Testis (tissue), 5 donors: ENCODE measurements at places on chromosomes 1 and 21.
A peak's percentile ranks its signal among the peaks of the same experiment; 100 is the strongest.

DNA sequence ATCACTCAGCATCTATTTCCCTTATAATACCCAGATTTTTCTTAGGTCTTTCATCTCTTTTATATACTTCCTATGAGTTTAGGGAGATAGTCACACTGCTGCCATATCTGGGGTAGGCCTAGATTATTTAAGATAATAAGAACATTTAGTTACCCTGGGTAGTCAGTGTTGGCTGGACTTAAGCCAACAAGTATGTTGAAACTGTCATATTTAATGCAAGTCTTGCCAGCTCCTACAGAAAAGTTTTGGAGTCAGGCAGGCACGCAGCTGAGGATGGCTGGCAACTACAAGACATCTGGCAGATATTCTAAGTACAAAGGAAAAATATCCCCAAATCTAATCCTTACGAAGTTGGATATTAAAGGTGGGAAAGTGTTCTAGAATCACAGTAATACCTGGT lies 19.2 kb upstream of the DEPDC1 start:
- no peak for DNase-seq

DNA sequence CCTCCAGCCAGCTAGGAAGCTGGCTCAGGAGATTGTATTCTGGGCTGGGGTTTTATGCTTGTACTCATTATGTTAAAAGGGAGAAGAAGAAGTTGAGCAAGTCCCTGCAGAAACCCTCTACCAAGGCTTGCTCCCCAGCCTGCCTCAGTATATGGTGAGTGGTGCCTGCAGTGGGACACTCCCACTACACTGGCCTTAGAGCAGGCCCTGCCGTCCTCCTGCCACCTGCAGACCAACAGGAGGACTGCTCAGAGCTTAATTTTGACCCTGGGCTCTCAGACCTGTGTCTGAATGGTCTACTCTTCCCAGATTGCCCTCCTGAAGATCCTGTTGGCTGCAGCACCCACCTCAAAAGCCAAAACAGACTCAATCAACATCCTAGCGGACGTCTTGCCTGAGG lies 13.0 kb downstream of the STRIP1 start:
- no peak for DNase-seq

DNA sequence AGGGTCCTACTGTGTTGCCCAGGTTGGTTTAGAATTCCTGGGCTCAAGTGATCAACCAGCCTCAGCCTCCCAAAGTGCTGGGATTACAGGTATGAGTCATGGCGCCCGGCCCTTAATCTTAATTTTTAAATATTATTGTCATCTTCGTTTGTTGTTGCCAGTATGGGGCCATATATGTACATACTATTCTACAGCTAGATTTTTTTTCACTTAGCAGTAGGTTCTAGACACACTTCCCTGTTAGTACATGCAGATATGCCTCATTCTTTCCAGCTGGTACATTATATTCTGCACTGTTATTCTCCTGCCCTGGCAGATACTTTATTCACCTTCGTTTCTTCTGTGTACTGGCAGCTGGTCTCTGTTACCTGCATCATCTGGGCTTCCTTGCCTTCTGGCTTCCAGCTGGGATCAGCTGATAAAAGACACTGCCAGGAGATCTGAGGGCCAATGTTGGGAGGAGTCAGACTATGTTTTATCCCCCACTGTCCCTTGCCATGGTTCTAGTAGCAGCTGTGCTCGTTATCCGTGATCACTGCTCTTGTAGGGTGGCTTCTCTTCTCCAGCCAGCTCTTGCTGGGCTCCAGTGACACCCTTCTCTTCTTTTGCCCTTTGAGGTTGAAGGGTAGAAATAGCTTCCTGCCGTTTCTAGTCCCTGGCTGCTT lies 24.7 kb downstream of the ST3GAL3 start:
- DNase-seq, result no peak

DNA sequence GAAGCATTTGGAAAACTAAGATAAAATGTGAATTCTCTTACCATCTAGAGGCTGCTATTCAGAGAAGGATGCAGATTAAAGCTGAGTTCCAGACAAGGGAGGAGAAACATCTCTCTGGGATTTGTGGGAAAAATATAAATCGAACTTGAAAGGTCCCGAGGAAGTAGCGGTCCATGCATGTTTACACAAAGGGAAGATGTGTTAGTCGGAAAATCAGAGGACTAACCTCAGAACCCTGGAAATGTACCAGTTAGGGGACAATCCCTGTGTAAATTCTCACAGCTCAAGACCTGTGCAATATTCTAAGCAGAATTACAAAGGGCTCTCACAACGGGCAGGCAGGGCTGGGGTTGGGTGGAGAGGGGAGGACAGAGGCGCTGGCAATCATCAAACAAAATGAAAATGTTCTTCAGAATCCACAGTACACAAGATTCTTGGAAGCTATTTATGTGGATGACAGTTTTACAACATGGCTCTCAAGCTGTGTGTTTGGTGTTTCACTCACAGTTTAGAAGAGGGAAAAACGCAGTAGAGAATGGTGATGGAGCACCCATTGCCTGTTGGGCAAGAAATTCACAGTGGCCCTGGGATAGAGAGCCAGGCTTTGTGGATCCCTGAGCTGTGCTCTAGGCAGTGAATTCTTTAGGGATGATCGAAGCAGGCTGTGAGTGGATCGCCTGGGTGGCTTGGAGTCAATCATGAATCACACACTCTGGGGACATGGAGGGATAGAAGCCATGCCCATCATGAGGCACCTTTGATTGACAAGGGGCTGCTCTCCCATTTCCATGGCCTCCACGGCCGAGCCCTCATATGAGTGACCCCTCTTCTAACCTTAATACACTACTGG lies 47.6 kb downstream of the KCNJ6 start:
- no peak for DNase-seq

GRCh38 chr1:39376656-39377055 lies 114.8 kb upstream of the BMP8A start:
- no peak for DNase-seq

DNA sequence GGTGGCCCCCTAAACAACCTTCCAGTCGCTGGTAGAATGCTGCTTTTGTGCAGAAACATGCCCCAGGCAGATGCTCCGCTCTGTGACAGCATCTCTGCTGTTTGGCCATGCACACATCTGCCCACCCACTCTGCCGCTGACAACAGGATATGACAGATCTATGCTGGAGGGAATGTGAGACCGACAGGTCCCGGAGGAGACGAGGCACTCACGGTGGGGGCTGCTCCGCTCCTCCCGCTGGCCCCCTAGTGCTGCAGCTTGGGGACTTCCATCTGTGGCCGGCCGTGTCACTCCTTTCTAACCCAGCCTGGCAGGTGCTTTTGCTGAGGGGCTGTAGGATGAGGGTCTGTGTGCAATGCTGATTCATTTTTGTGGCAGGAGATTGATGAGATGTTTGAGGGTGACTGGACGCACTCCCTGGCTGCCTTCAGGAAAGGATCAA lies 49.1 kb upstream of the DMRTB1 start:
- no peak for DNase-seq

- DNase-seq, result no peak
Measured at GRCh38 chr1:78047106-78047505, 1.3 kb downstream of the GIPC2 start.

- peak; percentile 72 for DNase-seq
Measured at GRCh38 chr1:227357171-227357926, 39.1 kb upstream of the CDC42BPA start.

DNA sequence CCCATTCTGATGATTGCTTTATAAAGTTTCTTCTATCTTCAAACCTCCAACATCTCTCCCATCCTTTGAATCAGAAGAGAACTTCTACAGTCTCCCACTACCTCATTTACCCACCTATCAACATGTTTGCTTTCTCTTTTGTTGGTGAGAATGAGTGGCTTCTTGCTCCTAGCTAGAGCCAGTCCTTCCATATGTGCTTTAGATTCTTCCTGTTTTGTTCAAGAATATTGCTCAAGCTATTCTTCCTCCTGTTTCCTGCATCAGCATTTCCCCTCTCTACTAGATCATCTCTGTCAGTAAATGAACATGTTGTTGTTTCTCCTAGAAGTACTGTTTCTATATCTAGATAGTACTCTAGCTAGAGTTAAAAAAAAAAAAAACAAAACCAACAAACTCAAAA lies 6.3 kb downstream of the ATF6 start:
- DNase-seq, result no peak

DNA sequence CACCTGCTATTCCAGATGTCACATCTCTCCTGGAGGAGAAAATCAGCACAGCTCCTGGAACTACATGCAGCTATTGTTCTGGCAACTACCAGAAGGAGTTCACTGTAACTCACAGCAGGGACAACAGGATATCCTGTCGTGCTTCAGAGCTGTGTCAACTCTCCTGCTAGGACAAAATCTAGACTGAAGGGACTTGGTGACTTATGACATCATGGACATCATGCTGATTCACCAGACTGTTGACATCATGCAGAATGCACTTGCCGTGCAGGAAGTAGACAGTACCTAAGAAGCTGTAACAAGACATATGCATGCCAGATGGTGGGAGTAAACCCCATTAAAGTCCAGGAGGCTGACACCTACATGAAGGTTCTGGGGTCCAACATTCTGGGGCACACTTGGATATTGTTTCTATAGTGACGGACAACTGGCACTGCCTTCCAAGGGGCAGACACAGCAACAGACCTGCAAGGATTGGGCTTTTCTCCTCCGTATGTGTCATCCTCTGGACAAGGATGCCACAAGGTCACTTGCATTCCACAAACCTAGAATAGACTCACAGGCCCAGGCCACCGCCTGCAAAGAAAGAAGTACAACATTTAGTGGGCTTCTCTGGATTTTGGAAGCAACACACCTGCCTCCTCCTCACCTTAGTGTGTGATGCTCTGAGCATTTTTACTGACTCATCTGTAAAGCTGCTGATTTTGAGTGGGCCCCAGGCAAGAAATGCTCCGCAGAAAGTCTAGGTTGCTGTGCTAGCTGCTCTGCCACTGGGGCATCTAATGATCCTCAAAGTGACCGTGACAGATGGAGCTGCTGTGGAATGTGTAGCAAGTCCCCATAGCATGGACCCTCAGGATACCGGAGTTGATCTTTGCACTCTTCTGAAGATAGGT lies 249.2 kb downstream of the MATN1 start:
- no peak for DNase-seq

GRCh38 chr1:24936684-24937083 lies 6.6 kb upstream of the RUNX3 start:
- DNase-seq, result no peak

GRCh38 chr21:44984792-44985440 lies 45.1 kb downstream of the SLX9 start:
- DNase-seq, result no peak

DNA sequence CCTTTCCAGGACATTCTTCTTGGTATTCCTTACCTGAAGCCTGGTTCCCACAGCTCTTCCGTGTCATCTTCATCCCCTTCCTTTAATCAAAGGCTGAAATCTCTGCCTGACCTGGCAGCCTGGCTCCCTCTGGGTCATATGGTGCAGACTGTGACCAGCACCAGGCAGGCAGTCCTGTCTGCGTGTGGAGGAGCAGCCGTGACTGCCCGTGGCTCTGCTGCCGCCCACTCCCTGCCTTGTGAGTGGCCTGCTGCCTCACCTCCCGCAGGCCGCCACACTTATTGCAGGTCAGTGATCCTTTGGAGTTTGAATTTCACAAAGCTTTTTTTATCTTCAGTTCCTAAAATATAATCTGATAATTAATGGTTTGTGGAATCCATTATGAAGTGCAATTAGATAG lies 36.2 kb upstream of the EPHA8 start:
- DNase-seq, result no peak

- DNase-seq, result peak; percentile 8
Measured at GRCh38 chr21:44399151-44399954, 45.9 kb downstream of the TRPM2 start.

DNA sequence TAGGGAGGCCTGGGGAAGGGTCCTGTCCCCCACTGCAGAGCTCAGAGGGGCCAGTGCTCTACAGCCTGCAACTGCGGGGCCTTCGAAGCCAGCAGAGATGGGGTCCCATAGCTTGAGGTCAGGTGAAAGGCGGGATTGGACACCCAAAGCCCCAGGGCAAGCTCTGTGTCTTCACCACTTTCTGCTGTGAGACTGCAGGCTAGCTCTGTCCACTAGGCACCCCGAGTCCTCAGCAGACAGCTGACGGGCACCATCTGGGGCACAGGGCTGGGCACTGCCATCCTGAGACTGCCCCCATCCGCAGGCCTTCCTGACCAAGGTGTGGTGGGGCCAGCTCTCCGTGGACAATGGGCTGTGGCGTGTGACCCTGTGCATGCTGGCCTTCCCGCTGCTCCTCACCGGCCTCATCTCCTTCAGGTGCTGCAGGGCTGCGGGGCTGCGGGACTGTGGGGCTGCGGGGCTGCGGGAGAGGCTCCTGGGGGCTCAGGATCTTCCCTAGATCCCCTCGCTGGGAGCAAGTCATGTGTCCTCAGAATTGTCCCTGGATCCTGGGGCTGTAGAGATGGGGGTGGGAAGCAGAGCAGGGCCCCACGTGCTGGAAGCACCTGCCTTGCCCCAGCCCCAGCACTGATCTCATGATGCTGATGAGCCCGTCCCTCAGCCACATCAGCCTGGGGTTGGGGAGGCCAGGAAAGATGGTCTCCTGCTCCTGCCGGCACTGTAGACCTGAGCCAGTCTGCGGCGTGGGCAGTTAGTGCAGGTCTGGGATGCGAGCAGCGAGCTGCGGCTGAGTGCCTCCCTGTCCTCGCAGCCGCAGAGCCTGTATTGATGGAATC lies 46.8 kb downstream of the TRPM2 start:
- no peak for DNase-seq

GRCh38 chr1:84260852-84261518 lies 40.5 kb upstream of the SAMD13 start:
- DNase-seq, result no peak

DNA sequence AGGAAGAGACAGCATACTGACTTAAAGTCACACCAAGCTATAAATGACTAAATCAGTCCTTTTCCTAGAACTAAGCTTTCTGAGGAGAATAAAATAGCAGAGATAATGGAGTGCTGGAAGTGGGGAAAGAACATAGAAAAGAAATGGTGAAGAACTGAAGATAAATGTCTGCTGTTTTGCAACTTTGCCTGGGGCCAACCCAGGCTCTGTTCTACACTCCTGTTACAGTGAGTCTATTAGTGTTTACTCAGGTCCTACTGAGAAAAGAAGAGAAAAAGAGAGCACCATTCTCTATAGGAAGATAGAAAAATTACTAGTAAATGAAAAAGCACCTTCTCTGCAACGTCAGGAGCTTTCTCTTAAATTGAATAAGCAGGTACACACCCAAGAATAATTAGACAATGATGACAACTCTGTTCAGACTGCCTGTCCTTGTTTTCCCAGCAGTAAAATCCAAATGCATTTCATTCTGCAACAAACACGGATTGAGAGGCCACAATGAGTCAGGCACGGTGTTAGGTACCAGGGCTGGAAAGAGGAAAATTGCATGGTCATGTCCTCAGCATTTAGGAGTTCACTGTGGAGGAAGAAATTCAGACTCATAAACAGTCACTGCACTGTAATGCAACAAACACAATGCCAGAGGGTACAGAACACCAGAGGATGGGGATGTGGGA lies 139.4 kb upstream of the CAMK1G start:
- no peak for DNase-seq

GRCh38 chr21:31501926-31502325 lies 157.6 kb upstream of the SOD1 start:
- DNase-seq, result no peak
